Stimulated activated CD8-positive, alpha-beta memory T cell treated with anti-CD3 and anti-CD28 coated beads, Interleukin-12 subunit alpha, Interleukin-12 subunit beta, amount 100 ng/mL, for 4 hours (primary cell): ENCODE measurements at places on chromosomes 11 and 22.
A peak's percentile ranks its signal among the peaks of the same experiment; 100 is the strongest.

DNA sequence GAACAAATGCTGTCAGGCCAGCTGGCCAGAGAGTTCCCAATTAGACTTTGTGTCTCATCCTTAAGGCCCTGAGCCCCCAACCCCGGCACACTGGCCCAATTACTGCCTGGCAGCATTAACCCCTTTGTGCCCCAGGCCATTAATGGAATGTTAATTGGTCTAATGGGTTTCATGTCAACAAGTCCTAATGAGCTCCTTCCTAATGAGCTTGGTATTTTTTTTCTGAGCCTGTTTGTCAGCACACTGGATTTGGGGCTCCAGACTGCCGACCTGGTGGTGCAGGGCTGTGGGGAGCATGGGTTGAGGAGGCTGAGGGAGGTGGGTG is 148.8 kb downstream of the FEZ1 start:
- no peak for DNase-seq

- DNase-seq: no peak
Observed at GRCh38 chr22:44312766-44313165, at the start of gene SHISAL1. SHISAL1 (minus strand) TSS chr22:44312951; CDS start chr22:44300945, 12,006 bp downstream.

DNA sequence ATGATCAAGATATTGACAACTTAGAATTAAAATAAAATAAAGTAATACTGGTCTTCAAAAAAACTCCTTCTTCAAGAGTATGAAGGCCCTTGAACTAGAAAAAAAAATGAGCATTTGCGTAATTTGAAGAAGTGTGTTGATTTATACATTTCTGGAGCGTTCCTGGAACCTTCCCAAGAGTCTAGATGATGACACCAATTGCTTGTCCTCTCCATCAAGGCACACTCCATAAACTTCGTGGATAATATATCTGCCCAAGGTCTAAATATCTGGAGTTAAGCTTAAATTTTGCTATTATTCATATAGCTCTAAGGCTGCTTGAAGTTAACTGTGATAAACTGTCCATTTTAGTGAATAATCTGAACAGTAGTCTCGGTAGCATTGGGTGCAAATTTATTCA is 361.3 kb upstream of the CNTN5 start:
- no peak for DNase-seq

GRCh38 chr22:36052505-36052941 is 23.9 kb upstream of the RBFOX2 start:
- DNase-seq: no peak

DNA sequence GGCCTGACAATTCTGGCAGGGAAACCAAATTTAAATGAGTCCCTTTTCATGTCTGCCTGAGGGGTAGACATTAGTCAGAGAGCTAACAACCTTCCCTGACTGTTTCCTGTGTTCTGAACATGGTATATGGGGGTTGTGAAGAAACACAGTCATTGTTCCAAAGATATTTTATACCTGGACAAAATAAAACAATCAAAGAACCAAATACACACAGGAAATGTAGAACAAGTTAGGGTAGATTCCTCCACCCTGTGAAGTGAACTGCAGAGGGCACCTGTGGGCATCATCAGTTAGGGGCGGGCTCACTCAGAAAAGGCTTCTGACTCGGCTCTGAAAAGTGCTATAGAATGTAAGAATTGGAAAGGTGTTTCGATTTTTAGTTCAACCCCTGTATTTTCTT is 231.9 kb upstream of the CADM1 start:
- no peak for DNase-seq

DNA sequence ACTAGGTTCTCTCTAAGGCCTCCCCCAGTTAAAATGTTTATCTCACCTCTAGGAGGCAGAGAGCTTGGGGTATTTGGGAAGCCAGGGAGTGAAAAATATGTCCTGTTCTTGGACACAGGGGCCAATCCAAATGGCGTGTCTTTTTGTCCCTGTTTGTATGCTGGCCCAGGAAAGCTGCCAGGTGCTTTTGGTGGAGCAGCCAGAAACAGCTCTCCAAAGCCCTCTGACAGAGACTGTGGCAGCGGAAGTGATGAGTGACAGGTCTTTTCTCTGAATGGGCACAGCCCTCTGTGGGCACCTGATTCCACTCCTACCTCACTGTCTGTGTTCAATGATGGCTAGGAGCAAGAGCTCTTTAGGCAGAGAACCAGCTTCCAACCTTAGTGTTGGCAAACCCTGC is 106.4 kb upstream of the KIRREL3 start:
- DNase-seq: no peak

- peak; percentile 70 for DNase-seq
Observed at GRCh38 chr11:67382276-67383136, 9.1 kb upstream of the CLCF1 start.

- DNase-seq: no peak
Observed at GRCh38 chr11:4932751-4933150, 8.6 kb upstream of the OR51G1 start.

DNA sequence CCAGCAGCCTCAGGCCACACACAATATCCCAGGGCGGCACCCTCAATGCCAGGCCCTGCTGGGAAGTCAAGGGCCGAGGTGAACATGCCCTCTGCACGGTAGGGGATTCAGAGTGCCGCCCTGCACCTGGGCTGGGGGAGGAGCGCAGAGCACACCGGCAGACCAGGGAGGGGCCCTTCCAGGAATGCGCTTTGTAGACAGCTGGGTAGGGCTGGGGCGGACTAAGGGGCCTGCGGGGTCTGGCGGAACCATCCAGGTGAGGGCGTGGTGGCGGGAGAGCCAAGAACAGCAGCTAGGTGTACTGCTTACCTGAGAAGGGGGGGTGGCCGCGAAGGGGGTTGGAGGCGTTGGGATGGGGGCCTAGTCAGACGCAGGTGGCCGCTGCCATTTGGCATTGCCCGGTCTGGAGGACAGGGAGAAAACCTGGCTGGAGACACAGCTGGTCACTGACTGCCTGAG is 26.0 kb downstream of the DUSP8 start:
- no peak for DNase-seq

DNA sequence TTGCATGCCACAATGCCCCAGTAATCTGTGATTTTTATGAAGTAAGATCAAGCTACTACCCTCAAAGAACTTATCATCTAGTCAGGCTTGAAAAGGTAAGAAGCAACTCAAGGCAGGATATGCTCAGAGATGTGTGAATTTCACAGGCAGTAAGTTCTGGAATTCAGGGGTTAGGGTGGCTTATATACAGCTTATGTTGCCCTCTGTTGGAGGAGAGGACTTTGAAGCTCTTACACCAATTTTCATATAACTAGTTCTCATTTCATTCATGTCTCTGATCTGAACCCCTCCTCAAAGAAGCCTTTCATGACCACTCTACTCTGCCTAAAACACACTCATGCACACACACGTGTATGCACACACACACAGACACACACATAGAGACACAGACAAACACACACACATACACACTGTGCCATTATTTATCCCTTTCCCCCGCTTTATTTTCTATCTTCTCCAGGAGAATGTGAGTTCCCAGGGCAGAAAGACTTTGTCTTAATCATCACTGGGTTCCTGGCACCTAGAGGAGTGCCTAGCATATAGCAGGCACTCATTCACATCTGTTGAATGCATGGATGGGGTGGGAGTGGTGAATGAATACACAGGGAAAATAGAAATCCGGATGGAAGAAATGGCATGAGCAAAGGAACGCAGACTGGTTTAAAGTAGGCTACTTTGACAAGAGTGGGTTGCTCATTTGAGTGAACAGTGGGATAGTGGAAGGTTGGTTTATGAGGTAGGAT is 220.7 kb upstream of the ZBED5 start:
- DNase-seq: no peak

DNA sequence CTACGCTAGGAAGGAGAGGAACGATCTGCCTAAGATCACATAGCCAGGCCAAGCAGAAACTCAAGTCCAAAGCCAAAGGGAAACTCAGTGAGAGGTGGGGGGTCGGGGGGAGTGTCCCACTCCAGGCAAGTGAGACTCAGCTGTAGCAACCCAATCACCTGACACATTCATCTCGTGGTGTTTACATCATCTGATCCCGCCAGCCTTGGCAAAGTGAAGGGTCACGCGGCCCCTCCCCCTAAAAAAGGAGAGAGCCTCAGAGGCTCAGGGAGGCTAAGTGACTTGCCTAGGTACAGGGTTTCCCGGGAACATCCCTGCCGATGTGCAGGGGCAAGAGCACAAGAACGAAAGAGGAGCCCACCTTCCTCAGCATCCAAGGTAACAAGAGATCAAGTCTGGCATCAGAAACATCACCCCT is 21.5 kb downstream of the MYH9 start:
- no peak for DNase-seq

DNA sequence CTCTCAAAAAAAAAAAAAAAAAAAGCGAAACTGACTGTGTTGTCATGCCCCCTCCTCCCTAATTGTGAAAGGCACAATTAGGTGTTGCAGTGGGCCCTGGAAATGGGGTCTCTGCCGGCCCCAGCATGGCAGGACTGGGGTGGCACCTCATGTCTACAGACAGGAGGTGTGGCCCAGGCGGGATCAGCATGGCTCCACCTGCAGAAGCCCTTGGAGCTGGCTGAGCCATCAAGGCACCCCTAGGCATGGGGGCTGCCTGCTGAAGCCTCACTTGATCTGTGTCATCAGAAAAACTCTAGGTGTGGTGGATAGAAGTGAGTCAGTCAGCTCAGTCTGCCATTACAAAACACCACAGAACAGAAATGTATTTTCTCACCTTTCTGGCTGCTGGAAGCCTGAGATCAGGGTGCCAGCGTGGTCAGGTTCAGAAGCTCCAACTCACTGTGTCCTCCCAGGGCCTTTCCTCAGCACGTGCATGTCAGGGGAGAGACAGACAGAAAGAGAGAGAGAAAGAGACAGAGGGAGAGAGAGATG is 10.1 kb upstream of the B4GALNT4 start:
- no peak for DNase-seq

DNA sequence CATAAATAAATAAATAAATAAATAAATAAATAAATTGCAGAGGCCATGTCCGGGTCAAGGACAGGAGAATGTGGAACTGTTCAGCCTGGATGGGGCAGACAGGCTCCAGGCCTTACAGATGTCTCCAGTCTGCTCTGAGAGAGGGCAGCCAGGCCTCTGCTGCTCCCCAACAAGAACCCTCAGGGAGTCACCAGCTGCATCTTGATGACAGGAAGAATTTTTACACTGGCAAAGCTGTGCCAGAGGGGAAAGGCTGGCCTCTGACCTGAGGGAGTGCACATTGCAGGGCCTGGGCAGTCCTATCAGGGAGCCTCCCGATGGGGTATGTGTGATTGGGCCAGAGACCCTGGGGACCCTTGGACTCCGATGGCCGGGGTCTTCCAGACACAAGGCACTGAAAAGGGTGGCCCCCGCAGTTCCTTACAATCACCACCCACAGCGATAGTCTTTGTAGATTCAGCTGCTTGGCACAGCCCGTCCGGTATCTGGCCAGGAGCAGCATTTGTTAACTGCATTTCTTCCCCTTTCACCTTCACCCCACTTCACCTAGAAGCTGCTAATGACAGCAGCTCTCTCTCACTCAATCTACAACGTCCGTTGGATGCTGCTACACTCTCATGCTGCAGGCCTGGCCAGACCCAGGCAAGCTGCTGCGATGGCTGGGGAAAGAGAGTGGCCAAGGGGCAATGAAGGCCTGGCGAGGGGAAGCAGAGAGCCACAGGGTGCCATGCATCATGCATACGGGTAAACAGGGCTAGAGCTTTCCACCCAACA is 8.1 kb downstream of the MOGAT2 start:
- DNase-seq: no peak

- no peak for DNase-seq
Observed at GRCh38 chr11:73760135-73760678, 667 bp downstream of the RAB6A start.

DNA sequence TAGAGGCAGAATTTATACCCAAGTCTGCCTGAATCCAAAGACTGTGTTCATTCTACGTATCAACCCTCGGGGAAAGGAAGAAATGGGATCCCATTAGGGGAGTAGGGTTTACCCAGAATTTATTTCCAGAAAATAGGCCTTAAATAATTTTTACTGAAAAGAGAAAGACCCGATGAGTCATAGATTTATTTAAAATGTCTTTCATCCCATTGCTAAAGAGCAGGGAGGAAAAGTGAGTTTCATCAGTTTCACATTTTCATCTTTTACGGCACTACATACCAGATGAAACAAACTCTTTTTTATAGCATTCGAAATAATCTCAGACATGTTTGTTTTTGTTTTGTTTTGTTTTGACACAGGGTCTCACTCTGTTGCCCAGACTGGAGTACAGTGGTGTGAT is 31.3 kb downstream of the SLC1A2 start:
- no peak for DNase-seq

- no peak for DNase-seq
Observed at GRCh38 chr22:31230155-31230870, 18.2 kb downstream of the LIMK2 start.

DNA sequence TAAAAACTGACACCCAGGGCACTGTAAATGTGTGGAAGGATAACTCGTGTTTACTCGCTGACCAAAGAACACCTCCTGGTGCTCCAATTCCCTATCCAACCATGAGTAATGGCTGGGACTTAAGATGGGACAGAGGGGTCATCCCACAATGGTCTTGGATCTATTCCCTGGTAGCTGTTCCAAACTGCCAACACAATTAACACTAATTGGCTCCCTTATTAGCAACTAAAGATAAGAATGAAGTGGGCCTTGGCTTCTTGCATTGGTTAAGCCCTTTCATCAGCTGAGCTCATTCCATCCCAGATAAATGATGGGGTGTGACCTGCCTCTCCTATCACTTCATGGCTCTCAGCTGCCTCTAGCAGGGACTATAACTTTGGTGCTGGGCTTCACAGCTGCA is 1.5 kb upstream of the SIK3 start:
- no peak for DNase-seq

DNA sequence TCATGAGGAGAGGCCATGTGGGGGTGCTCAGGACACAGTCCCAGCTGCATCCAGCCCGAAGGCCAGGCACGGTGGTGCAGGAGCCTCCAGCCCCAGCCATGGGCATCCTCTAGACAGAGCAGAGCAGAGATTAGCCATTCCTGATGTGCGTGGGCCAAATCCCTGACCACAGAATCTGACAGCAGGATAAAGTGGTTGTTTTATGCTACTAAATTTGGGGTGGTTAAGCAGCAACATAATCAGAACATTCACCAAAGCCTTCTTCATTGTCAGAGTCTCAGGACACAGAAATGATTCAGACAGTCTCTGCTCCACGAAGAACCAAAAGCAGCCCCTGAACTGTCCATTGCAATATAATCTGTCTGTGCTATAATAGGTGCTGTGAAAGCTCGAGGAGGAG is 19.7 kb downstream of the RASD2 start:
- no peak for DNase-seq

DNA sequence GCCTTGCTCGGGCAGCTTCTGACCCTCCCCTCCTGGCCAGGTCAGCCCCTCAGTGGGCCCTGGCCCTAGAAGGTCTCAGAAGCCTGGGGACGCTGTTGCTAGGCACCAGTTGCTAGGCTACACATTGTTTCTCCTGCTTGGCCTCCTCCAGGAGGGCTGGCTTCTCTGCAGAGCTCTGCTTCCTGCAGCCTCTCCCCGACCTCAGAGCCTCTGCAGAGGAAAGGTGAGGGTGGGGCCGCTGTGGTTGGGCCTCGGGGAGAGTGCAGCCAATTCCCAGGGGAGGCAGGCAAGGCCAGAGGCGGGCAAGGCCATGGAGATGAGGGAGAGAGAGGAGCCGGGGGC is 27.6 kb upstream of the LRRC10B start:
- DNase-seq: no peak
